MG63 (cell line): ENCODE measurements at places on chromosomes 7 and 10.
A peak's percentile ranks its signal among the peaks of the same experiment; 100 is the strongest.

DNA sequence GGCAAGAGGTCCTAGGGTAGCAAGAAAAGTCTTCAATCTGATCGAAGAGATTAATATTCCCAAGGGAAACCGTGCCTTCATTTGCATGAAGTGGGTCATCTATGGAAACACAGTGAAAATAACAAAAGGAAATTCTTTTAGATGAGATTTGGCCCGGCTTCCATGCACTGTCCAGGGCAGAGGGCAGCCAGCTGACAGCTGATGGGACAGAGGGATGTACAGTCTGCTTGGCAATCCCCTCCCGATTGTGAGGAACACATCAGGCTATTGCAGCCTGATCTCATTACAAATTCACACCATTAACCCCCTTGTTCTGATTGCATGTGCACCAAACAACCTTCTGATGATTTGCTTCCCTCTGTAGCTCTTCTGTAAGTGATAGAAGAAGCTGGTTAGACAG, 105.3 kb downstream of the FRMD4A start:
- DNase-seq = no peak

- DNase-seq = no peak
These were observed 15.9 kb downstream of the FAM53B start for GRCh38 chr10:124728071-124728829.

DNA sequence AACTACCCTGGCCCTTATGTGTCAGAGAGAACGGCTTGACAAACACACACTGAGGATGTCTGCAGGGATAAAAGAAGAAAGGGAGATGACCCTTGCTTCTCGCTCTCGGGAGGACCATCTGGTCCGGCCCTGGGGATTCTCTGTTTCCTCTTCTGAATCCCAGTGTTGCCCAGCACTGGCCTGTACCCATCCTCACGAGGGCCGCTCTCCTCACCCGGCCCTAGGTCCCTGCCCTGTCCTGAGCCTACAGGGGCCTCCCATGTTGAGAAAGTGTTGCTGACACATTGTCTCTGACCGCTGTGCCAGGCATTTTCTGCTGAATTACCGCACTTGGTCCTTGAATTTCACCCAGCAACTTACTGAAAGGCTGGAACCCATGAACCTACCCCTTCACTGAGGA, 171.9 kb upstream of the LANCL2 start:
- DNase-seq = no peak

- DNase-seq = peak; percentile 5
These were observed 87.1 kb downstream of the SLC16A9 start for GRCh38 chr10:59622320-59623132.

DNA sequence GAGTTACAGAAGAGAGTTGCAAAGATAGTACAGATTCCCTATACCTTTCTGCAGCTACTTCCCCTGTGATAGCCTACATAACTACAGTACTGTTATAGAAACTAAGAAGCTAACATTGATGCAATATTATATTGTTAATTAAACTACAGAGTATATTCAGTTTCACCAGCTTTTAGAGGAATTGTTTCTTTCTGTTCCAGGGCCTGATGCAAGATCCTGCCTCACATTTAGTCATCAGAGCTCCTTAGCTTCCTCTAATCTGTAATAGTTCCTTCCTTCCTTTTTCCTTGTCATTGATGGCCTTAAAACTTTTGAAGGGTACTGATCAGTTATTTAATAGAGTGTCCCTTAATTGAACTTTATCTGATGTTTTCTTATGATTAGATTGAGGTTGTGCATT, 56.8 kb downstream of the SDHAF3 start:
- DNase-seq = no peak

DNA sequence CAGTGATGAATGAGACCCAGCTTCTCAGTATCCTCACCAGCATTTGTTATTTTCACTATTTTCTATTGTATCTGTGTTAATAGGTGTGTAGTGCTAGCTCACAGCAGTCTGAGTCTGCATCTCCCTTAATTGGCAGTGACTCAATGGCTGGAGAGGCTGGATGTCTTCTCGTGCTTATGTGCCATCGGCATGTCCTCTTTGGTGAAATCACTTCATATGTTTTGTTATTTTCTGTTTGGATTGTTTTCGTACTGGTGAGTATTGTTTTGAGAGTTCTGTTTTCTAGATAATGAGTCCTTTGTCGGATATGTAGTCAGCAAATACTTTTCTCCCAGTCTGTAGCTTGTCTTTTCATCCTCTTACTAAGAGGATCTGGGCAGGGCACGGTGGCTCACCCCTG, 66.1 kb downstream of the AMZ1 start:
- DNase-seq = no peak

- DNase-seq = no peak
These were observed 33.9 kb downstream of the KMT2E start for GRCh38 chr7:105047932-105048331.

DNA sequence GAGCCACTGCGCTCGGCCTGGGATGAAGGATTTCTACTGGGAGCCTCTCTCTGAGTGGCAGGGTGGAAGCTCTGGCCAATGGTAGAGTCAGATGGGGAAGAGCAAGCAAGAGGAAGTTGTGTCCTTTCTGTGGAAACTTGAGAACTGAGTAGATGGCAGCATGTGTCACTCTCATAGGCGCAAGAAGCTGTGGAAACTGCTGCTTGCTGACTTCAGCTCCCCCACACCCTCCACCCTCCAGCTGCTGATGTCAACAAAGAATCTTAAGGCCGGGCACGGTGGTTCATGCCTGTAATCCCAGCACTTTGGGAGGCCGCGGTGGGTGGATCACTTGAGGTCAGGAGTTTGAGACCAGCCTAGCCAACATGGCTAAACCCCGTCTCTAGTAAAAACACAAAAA, 39.8 kb upstream of the SRGN start:
- no peak for DNase-seq

- DNase-seq = no peak
These were observed 22.9 kb upstream of the CAMK2B start for GRCh38 chr7:44348300-44348699.

DNA sequence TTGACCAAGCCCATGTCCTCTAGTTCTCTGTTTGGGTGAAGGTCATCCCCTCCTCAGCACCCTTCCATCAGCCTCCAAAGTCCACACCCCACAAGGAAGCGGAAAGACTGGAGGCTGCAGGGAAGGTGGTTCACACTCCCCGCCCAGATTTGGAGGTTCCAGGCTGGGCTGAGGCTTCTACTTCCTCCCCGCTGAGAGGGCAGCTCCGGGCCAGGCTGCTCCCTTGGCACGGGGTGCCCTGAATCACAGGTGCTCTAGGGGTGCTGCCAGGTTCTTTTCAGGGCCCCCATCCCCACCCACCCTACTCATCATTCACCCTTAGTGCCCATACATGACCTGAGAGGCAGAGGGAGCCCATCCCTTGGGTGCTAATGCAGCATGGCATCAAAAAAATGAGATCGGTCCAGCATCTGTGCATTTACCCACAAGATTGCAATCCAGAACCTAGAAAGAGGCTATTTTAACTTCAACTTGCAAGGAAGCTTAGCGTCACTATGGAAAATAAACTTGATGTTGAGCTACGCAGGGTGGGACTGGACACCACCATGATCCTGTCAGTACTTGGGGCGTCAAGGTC, 47.3 kb upstream of the ZMIZ1 start:
- DNase-seq = no peak

DNA sequence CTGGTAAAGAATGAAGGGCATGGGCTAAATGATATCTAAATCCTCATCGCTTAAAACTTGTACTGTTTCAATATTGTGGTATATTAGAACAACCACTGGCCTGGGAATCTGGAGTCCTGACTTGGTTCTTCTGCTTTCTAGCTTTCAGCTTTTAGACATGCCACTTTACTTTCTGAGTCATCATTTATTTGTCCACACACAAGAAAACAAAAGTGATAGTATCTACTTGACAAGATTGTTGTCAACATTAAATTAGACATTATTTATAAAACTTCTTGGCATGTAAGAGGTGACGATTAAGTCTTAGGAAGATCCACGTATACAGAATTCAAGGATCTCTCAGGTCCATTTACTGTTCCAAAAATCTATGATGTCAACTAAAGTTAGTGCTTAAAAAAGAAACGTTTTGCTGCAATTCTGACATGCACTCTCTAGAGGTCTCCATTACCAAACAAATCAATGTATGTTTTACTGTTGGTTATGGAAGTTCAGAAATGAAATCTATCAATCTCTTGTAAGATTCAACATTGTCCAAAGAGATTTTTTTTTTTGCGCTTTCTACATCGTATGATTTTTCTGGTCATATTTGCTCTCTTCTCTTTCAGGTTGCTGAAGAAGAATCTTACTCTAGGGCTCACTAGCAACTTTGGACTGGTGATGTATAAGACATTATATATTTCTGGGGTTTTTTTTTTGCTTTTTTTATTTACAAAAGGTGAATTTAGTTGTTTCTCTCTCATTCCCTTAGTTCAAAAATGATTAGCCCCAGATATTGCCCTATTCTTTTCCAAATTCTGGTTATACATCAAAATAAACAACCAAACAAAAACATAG, 53.6 kb upstream of the DYNC1I1 start:
- no peak for DNase-seq

DNA sequence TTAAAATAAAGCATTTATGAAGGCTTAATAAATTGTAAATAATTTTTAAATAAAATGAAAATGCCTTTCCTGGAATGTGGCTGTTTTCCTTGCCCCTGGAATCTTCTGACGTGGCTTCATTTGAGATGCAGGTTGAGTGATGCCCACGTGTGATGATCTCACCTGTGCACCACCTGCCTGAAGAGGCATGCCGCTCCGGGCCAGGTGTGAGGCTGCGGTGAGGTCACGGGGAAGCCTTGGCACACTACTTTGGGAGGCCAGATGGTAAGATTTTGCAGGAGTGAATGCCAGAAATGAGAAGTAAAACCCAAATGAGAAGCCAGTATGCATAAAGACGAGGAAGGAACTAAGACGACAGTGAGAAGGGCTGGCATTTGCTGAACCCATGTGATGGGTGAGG, 36.2 kb downstream of the GOT1 start:
- no peak for DNase-seq

DNA sequence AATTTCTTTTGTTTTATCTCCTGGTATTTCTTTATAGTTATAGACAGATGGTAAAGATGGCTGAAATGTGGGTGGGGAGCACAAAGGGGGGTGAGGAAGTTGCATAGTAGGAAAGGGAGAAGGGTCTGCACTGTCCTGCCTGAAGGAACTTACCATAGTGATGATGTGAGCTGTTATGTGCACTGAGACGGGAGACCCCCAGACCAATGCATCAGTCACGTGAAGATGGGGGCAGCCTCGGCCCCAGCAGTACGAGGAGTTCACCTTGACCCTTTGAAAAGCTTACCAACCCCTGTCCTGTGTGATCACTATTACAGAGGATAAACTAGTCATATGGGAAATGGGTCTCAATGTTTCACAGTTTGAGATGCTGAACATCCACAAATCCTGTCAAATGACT, 316.3 kb downstream of the TNS3 start:
- DNase-seq = no peak

GRCh38 chr7:332646-333392, 42.8 kb downstream of the FOXL3 start:
- DNase-seq = peak; percentile 63

- no peak for DNase-seq
These were observed 178.0 kb downstream of the JAZF1 start for GRCh38 chr7:28002638-28003037.

DNA sequence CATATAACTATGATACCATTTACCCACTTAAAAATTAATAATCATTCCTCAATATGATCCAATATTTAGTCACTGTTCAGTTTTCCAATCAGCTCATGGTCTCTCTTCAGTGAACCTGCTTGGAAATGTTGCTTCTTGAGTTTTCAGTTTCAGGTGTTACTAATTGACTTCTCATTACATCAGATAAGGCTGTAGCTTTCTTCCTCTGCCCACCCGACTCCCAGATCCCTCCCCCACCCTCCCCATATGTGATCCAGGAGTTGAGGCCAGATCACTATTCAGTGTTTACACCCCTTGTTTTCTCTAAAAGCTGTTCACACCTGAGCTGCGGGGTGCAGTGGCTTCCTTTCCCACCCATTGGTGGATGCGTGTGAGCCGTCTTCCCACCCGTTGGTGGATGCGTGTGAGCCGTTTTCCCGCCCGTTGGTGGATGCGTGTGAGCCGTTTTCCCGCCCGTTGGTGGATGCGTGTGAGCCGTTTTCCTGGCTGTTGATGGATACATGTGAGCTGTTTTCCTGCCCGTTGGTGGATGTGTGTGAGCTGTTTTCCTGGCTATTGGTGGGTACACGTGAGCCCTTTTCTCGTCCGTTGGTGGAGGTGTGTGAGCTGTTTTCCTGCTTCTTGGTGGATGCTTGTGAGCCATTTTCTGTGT, 3.2 kb upstream of the MTG1 start:
- DNase-seq = no peak

- no peak for DNase-seq
These were observed 13.4 kb downstream of the HNRNPF start for GRCh38 chr10:43395571-43396060.

DNA sequence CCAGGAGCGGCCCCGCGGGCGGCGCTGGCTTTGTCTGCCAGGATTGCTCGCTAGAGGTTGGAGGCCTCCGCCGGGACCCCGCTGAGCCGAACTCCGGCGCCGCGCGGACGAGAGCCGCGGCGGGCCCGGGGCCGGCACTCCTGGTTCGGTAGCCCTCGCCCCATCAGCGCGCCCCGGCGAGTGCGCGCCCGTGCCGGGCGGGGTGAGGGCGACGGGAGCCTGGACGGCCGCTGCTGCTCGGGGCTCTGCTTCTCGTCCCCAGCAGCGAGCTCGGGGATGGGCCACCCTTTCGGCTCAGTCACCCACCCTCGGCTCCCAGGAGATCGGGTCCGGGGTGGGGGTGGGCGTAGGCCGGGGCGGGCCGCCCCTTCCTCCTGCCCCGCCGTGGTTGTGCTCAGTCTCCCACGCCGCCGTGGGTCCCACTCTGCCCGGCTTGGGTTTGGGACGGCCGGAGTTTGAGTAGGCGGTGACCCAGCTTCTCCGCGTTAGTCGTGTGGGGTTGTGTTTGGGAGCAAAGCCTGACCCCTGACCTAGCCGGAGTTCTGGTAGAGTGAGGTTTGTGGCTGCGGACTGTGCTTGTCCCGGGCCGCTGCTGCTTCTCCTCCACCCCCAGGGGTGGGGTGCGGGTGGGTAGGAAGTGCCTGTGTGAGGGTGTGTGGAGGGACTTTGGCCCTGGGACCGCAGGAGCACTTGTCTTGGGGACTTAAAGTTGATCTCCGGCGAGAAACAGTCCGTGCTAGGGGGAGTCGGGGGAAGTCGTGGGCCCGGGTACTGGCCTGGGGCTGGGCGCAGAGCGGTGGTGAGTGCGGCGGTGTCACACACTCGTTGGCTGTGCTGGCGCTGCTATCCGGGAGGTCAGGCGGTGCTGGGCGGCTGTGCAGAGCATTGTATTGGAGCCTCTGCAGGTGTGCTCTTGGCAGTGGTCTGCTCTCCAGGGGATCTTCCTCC, 677 bp downstream of the TSPAN14 start:
- peak; percentile 40 for DNase-seq

DNA sequence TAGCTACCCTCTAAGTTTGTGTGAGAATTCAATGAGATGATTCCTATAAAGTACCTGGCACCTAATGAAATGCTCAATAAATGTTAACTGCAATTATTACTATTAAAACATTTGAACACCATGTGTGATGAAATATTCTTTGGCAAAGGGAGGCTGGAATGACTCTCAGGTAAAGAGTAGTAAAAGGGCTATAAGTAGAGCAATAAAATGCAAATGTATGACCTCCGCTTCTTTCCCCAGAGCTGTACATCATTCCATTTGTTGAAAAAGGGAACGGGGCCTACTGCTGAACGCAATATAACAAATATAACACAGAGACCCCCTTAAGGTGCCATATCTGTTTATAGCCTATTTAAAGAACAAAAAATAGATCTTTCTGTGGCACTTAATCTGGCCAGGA, 27.8 kb downstream of the CELF2 start:
- no peak for DNase-seq
